Stomach (tissue), 19 donors: ENCODE measurements at places on chromosomes 5 and 9. TPM values are rescaled to one million over a fixed set of nuclear protein-coding genes. Genes with fewer than 3 reads are reported as not detected.

POLR1E gene
- 21.5 TPM for polyA plus RNA-seq

TAF11L10 gene
- not detected for polyA plus RNA-seq

SLC4A9 gene
- not detected for polyA plus RNA-seq

- no peak for DNase-seq
- H3K27me3 ChIP-seq = no peaks in the 10 kb centered on the region
- no peaks in the 10 kb centered on the region for H3K4me1 ChIP-seq
- no peaks in the 10 kb centered on the region for H3K36me3 ChIP-seq
Measured at GRCh38 chr5:84729326-84729725, 344.6 kb upstream of the EDIL3 start.

- H3K4me3 ChIP-seq = no peak overlapping the region
- no peak overlapping the region for H3K27ac ChIP-seq
- no peaks in the 10 kb centered on the region for H3K27me3 ChIP-seq
- no peak for DNase-seq
- H3K4me1 ChIP-seq = no peaks in the 10 kb centered on the region
- H3K36me3 ChIP-seq = no peaks in the 10 kb centered on the region
Measured at GRCh38 chr5:164351245-164351834, 845.9 kb downstream of the MAT2B start.

- H3K36me3 ChIP-seq = no peaks in the 10 kb centered on the region
- no peak overlapping the region for H3K4me3 ChIP-seq
- DNase-seq = no peak
- H3K4me1 ChIP-seq = no peaks in the 10 kb centered on the region
Measured at GRCh38 chr5:22541037-22541436, 312.1 kb downstream of the CDH12 start.

DNA sequence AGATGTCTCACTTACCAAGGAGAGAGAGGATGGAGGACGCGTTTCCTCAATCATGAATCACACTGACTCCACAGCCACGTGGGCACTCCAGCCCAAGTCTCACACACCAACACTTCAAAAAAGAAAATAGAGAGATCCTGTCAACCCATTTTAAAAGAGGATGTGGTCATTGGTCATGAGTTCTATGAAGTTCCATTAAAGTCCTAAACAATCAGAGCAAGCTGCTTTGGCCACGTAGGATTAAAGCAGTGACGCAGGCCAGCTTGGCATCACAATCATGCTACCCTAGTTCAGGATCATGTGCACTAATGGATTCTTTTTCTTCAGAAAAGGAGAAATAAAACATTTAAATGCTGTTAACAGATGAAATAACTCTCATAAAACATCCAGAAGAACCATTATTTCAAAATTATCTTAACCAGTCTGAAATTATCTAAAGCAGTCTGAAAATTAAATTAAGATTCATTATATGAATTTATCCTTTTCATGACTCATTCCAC, 108.1 kb downstream of the SEMA5A start:
- no peak for DNase-seq
- no peaks in the 10 kb centered on the region for H3K27me3 ChIP-seq
- H3K4me1 ChIP-seq = no peaks in the 10 kb centered on the region
- H3K4me3 ChIP-seq = no peak overlapping the region

DNA sequence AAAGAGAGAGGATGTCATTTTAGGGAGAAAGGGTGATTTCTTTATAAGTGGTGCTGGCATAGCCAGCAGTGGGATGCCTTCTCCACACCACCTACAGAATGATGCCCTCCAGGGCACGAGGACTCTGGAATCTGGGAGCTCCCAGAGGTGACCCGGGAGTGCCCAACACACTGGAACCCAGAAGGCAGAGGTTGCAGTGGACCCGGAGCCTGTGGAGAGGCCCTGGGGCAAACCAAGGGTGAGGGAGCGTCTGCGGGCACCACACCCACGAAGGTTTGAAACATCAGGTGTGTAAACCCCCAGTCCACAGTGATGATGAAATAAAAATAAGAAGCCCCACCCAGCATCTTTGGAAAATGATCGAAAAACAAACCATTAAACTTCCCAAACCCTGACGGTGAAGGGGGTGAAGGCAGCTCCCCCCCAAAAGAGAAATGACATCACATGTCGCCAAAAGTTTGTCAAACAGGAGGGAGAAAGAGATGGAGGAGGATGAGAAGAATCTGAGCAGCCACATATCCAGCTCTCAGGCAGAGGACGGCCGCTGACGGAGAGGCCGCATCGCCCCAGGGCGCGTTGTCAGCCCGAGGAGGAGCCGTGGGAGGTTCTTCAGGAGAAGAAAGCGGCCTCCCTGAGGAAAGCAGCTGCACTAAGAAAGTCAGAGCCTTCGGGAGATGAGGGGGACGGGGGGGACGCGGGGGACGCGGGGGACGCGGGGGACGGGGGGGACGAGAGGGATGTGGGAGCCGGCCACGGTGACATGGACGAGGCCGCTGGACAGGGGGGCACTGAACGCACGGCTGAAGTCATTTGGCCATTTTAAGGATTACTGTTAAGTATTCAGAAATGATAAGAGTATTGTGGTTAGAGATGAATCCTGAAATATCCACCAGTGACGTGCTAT, 43.1 kb upstream of the NSMF start:
- H3K4me1 ChIP-seq = no peaks in the 10 kb centered on the region
- H3K36me3 ChIP-seq = peaks cover 37% of the 10 kb centered on the region
- no peaks in the 10 kb centered on the region for H3K27me3 ChIP-seq
- H3K27ac ChIP-seq = no peak overlapping the region

GRCh38 chr5:180868960-180869359, 7.9 kb upstream of the ZFP62 start:
- H3K27me3 ChIP-seq = no peaks in the 10 kb centered on the region
- H3K27ac ChIP-seq = no peak overlapping the region
- no peaks in the 10 kb centered on the region for H3K4me1 ChIP-seq
- DNase-seq = peak; percentile 94

DNA sequence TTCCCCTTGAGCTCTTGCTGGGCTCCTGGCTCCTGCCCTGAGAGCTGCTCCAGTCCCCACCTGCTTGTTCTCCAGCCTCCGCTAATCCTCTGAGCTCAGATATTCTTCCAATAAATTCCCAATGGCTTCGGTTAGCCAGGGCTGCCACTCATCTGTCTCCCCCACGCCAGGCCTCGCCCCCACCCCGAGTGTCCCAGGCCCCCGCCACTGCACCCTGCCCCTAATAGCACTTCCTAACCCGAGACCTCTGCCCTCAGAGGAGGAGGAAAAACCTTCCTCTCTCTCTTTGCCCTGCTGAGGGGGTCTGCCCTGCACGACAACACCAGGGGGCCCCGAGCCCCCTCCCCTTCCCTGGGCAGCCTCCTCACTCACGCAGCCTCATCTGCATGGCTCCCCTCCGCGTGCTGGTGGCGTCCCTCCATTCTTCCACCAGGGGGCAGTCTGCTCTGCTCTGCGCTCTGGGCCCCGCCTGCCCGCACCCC, 5.4 kb upstream of the LCN15 start:
- peak; percentile 64 for DNase-seq
- H3K36me3 ChIP-seq = no peaks in the 10 kb centered on the region
- no peak overlapping the region for H3K27ac ChIP-seq
- peaks cover 4% of the 10 kb centered on the region for H3K4me1 ChIP-seq

DNA sequence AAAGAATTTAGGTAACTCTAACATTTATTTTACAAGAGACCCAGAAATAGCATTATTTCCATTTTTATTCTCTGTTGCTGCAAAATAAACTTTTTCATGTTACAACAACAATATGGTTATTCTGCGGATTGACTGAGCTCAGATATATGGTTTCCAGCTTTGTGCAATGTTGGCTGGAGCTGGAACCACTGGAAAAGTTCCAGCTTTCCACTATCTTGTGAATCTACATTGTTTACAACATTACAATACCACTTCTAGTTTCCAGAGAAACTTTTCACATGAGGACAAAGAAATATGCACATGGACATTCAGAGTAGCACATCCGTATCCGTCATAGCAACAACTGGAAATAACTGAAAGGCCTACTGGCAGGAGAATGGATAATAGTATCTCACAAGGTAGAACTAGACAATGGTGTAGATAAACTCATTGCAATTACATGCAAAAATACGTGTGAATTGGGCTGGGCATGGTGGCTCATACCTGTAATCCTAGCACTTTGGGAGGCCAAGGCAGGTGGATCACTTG, 436.1 kb upstream of the ADAMTS16 start:
- H3K36me3 ChIP-seq = no peaks in the 10 kb centered on the region
- DNase-seq = peak; percentile 17
- H3K27me3 ChIP-seq = no peaks in the 10 kb centered on the region

DNA sequence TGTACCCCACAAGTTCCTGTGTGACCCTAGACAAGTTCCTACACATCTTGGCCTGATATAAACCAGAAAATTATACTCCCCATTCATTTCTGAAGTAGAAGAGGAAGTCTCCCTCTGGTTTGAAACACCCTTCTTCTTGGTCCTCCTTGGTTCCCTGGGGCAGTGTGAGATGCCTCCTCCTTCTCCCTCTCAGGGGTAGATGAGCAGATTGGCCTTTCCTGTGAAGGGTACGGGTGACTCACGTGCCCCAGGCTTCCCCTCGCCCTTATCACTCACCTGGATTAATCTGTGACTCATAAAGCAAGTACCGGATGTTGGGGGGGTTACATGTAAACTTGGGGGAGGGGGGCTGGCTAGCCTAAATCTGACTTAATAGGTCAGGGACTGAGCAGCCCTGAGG, 11.1 kb upstream of the AQP3 start:
- H3K27ac ChIP-seq = peak overlapping the region; percentile 39
- H3K36me3 ChIP-seq = peaks cover 34% of the 10 kb centered on the region
- H3K4me3 ChIP-seq = no peak overlapping the region
- no peaks in the 10 kb centered on the region for H3K27me3 ChIP-seq
- peaks cover 13% of the 10 kb centered on the region for H3K4me1 ChIP-seq

- no peak overlapping the region for H3K4me3 ChIP-seq
- no peak overlapping the region for H3K27ac ChIP-seq
- H3K27me3 ChIP-seq = no peaks in the 10 kb centered on the region
- DNase-seq = no peak
Measured at GRCh38 chr5:111942201-111942600, 185.2 kb upstream of the NREP start.

- H3K36me3 ChIP-seq = no peaks in the 10 kb centered on the region
- no peak overlapping the region for H3K4me3 ChIP-seq
- peaks cover 20% of the 10 kb centered on the region for H3K4me1 ChIP-seq
- H3K27me3 ChIP-seq = no peaks in the 10 kb centered on the region
- H3K27ac ChIP-seq = no peak overlapping the region
- DNase-seq = no peak
Measured at GRCh38 chr9:76684213-76684612, 80.0 kb upstream of the PCA3 start.

- H3K4me1 ChIP-seq = peaks cover 28% of the 10 kb centered on the region
- H3K36me3 ChIP-seq = peaks cover 10% of the 10 kb centered on the region
- DNase-seq = peak; percentile 83
- H3K4me3 ChIP-seq = no peak overlapping the region
- no peak overlapping the region for H3K27ac ChIP-seq
Measured at GRCh38 chr9:137672907-137673791, 54.3 kb downstream of the EHMT1 start.

DNA sequence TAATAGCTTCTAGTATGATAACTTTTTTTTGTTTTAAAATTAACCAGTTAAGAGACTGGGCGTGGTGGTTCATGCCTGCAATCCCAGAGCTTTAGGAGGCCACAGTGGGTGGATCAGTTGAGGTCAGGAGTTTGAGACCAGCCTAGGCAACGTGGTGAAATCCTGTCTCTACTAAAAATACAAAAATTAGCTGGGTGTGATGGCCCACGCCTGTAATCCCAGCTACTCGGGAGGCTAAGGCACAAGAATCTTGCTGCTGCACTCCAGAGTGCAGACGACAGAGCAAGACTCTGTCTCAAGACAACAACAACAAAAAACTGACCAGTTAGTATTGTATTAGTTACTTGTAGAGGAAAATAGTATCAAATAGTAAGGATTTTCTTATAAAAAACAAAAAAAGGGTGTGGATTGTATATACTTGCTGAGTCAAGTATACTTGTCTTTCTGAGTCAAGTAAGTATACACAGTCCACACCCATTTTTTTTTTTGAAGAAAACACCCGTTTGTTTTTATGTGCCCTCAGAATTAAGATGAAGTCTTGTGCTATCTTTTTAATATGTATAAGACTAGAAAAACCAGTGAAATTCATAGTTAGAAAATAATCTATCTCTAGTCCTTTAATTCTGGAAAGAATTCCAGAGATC, 25.3 kb downstream of the UBAP1 start:
- no peak overlapping the region for H3K4me3 ChIP-seq
- no peaks in the 10 kb centered on the region for H3K36me3 ChIP-seq
- H3K27me3 ChIP-seq = no peaks in the 10 kb centered on the region
- H3K4me1 ChIP-seq = peaks cover 45% of the 10 kb centered on the region
- peak overlapping the region; percentile 58 for H3K27ac ChIP-seq
- no peak for DNase-seq

DNA sequence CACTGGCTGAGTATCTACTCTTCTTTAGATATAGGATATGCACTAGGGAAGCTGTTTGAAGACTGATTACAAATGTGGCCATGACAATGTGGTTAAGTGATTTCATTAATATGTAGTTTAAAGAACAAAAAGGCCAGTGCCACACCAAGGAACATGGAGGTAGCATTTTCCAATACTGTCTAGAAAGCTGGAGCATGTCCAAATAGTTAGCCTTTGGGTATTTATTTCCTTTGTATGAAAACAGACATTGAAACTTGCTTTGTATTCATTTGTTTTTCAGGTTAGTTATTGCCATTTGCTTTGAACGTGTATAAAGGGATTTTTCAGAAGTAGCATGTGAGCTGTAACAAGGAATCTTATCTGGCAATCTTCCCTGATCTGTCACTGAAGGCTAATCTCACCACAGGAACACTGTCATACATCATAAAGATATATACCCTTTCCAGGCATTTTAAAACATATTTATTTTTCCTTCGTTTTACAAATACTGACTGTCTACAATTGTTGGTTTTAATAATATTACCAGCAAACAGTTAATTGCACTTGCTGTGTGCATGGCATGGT, 93.4 kb downstream of the PLPPR1 start:
- no peaks in the 10 kb centered on the region for H3K4me1 ChIP-seq
- no peaks in the 10 kb centered on the region for H3K27me3 ChIP-seq
- H3K4me3 ChIP-seq = no peak overlapping the region
- H3K36me3 ChIP-seq = no peaks in the 10 kb centered on the region
- no peak for DNase-seq
- H3K27ac ChIP-seq = no peak overlapping the region

DNA sequence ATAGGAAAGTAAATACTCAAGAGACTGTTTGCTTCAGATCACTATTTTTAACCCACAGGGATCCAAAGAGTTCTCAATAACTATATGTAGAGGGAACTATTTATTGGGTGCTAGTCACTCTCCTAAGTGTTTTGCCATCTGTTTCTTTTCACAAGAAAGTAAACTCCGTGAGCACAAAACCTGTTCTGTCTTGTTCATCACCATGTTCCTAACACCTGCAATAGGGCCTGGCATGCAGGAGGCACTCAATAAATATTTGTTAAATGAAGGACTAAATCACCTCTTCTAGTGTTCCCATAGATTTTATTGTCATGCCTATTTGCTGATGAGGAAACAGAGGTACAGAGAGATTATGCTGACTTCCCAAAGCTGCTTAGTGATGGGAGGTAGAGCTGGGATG, 118.2 kb downstream of the VCAN start:
- H3K4me3 ChIP-seq = no peak overlapping the region
- H3K27me3 ChIP-seq = no peaks in the 10 kb centered on the region
- no peak for DNase-seq
- no peak overlapping the region for H3K27ac ChIP-seq
- no peaks in the 10 kb centered on the region for H3K36me3 ChIP-seq
- no peaks in the 10 kb centered on the region for H3K4me1 ChIP-seq

GRCh38 chr5:55102348-55102747, at the start of gene GZMA:
TSS of gene GZMA (plus strand) at chr5:55102646. CDS start at chr5:55102683, 37 bp downstream.
- no peaks in the 10 kb centered on the region for H3K36me3 ChIP-seq
- DNase-seq = no peak
- no peaks in the 10 kb centered on the region for H3K4me1 ChIP-seq

GRCh38 chr9:123402981-123403509, 47.0 kb downstream of the CRB2 start:
- H3K27me3 ChIP-seq = no peaks in the 10 kb centered on the region
- H3K27ac ChIP-seq = no peak overlapping the region
- no peaks in the 10 kb centered on the region for H3K4me1 ChIP-seq
- no peak for DNase-seq
- no peak overlapping the region for H3K4me3 ChIP-seq
